ENCODE measurements at places on chromosomes 12 and 14.

- no peak for DNase-seq
These were observed 586.4 kb downstream of the MED13L start for GRCh38 chr12:115691123-115691522.

- no peak for DNase-seq
These were observed 1.1 kb upstream of the RBMS2 start for GRCh38 chr12:56520506-56520905.

DNA sequence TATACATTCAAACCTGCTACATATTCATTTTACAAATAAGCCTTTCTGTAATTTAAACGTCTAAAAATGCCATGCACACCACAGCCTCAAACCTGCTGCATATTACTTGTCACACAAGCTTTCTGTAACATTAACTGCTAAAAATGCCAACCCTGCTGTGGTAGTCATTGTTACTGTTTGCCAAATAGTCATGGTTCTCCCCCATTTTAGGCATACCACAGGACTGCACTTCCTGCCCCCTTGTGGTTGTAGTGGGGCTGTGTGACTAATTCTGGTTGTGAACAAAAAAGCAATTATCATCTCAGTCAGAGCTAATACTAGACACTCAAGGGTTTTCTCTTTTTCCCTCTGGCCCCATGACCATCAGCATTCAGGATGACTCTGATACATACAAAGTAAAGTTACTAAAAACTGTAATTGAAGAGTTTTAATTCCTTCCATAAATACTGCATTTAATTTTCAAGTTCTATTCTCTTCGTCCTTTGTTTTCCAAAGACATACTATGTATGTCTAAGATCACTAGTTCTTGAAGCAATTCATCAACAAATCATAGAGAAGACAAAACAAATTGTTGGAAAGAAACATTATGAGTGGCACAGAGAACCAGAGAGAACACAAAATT lies 5.7 kb upstream of the SLC35F4 start:
- DNase-seq = no peak

DNA sequence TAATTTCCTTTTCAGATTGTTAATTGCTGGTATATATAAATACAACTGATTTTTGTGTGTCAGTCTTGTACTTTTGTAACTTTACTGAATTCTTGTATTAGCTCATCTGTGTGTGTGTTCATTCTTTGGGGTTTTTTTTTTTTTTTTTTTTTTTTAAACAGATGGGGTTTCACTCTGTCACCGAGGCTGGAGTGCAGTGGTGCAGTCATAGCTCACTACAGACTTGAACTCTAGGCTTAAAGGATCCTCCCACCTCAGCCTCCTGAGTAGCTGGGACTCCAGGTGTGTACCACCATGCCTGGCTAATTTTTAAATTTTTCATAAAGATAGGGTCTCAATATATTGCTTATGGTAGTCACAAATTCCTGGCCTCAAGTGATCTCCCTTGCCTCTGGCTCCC lies 68.0 kb downstream of the WNK1 start:
- DNase-seq = no peak

GRCh38 chr12:4892418-4892817 lies 17.3 kb upstream of the KCNA1 start:
- no peak for DNase-seq

GRCh38 chr12:131138638-131139362 lies 185.1 kb downstream of the ADGRD1 start:
- peak; percentile 41 for DNase-seq

GRCh38 chr14:105420101-105420973 lies 710 bp downstream of the MTA1 start:
- DNase-seq = peak; percentile 64

- peak; percentile 60 for DNase-seq
These were observed 26.2 kb upstream of the CHPT1 start for GRCh38 chr12:101671157-101671791.

DNA sequence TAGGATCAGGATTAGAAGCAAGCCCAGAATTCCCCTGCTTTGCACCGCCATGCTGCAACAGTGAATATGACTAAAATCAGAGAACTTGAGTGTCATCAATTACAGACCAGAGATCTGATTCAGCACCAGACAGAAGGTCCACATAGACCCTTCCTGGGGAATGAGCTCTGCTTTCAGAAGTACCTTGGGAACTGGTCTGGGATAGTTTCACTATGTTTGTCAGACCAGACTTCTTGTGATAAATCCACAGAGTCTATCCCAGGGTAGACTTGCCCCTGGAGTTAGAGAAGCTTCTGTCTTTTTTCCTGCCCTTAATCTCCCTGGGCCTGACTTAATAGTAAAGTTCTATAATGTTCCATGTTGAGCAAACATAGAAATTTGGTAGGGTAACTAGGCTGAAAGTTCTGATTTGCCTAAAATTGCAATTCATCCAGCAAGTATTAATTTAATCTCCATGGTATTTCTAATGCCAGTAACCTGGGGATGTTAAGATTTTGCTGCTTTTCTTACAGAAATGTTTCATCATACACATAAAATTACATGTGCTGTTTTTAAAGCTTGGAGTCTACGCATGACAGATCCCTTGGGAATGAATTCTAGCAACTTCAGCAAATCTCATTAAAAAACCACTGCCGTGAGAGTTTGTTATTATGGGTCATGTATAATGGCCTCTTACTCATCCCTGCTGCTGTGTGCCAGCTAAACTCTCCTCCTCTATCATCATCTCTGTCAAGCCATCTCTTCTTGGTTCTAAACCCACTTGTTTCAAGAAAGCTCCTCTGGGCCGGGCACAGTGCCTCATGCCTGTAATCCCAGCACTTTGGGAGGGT lies 61.3 kb upstream of the METAP2 start:
- DNase-seq = no peak

DNA sequence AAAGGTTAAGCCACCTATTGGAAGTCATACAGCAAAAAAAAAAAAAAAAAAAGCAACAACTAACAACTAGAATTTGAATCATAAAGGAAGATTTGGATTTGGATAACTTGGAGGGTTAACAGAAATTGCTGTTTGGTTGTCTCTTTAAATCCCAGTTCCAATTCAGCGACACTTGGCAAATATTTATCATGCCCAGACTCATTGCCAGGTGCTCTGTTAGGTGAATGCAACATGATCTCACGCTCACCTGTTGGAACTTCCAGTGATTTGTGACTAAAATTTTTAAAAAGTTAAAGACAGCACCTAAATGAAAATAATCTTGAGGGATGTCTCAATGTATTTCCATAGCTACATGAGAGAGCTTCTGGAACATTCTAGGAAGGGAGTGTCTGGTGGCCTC lies 103.7 kb downstream of the TBX3 start:
- DNase-seq = no peak

DNA sequence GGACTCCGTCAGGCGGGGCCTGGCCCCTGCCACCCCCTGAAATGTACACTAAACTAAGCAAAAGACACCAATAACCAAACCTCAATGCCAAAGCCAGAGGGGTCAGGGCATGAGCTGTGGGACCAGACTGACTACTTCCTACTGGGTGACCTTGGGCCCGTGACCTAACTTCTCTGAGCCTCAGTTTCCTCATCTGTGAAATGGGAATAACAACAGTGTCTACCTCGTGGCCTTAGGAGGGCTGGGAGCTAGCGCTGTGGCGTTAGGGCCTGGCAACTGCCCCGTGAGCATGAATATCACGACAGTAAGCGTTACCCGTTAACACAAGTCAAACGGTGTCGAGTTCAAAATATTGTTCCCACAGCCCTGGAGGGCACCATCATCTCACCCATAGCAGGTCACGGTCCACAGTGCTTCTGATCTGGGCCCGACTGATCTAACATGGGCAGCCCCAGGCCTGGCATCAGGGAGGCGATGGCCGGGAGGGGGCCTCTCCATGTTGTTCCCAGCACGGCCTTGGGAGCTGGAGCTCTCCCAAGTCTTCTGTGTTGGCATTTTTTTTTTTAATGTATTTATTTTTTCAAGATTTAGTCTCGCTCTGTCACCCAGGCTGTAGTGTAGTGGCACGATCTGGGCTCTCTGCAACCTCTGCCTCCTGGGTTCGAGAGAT lies 52.2 kb downstream of the TESC start:
- no peak for DNase-seq

- DNase-seq = no peak
These were observed 38.7 kb downstream of the DEGS2 start for GRCh38 chr14:100120522-100121269.

DNA sequence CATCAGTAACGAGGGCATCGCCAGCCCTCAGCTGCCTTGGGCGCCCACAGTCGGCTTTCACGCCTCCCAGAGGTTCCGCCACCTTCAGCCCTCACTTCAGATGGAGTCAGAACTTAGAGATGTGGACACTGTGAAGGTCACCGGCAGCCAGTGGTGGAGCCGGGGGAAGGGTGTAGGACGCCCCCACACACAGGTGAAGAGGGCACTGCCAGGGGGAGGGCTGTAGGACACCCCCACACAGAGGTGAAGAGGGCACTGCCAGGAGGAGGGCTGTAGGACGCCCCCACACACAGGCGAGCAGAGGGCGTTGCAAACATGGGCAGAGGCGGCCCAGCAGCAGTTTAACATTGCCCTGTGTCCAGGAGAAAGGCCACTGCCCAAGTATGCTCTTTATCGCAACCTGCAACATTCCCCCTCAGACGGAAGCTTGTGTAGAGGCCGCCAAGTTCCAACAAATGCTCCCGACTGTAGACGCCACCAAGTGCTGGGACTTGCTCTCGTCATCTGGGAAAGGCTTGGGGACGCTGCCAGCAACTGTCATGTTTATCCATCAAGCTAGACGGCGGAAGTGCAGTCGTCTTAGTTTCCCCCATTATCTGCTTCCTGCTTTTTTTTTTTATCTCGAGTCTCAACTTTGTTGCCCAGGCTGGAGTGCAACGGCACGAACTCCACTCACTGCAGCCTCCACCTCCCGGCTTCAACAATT lies 4.9 kb upstream of the ANKLE2 start:
- no peak for DNase-seq

DNA sequence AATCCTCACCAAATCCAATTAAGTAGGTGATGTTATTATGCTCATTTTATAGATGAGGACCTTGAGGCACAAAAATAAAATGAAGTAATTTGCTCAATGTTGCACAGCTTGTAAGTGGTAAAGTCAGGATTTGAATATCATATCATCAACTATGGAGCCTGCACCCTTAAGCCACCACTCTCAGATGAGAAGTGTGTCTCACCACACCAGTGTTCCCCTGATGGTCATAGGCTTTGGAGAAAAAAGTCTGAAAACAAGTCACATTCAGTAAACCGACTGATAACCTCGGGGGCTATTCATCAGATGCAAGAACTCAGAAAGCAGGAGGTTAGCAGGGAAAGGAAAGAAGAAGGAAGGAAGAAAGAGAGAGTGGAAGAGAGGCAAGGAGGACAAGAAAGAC lies 2.8 kb downstream of the TSHR start:
- no peak for DNase-seq

DNA sequence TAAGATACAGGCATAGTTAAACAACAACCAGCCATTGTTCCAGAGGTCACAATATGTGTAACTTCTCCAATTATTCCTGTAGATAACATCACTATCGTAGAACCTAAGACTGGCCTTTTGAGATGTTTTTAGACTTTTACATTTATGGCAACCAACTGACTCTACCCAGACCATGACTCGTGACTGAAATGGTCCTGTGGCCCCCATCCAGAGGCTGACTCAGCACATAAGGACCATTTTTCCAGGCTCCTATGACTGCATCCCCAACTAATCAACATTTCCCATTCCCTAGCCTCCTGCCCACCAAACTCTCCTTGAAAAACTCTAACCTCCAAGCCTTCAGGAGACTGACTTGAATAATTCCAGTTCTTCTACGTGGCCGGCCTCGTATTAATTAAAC lies 52.6 kb upstream of the NID2 start:
- DNase-seq = no peak

DNA sequence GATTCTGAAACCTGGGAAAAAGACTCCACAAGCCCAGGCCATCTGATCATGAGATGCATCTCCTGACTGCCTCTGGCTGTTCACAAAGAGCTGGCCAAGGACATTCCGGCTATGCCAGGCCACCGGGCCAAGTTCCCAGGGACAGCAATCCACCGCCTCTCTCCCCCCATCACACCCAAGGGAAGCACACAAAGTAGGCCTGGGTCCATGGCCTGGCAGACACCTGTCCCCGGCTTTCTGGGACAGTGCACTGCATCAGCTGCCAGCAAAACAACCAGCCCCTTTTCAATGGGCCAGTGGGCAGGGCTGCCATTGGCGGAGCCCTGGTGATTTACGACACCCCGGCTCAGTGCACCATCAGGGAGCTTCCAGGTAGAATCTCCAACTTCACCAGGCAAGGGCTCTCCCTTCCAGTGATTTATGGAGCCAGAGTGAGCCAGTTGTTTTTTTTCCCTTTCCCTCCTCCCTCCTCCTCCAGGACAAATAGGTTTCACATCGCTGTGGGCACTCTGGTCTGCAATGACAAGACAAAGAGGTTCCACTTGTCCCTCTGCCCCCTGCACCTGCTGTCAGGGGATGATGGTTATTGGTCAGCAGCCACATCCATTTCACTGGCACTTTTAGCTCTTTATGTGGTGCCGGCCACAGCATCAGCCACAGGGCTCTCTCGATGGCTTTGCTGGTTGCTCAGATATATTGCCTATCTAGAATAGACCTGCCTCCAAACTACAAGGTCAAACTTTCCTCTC lies 149.6 kb downstream of the SLC38A6 start:
- no peak for DNase-seq

DNA sequence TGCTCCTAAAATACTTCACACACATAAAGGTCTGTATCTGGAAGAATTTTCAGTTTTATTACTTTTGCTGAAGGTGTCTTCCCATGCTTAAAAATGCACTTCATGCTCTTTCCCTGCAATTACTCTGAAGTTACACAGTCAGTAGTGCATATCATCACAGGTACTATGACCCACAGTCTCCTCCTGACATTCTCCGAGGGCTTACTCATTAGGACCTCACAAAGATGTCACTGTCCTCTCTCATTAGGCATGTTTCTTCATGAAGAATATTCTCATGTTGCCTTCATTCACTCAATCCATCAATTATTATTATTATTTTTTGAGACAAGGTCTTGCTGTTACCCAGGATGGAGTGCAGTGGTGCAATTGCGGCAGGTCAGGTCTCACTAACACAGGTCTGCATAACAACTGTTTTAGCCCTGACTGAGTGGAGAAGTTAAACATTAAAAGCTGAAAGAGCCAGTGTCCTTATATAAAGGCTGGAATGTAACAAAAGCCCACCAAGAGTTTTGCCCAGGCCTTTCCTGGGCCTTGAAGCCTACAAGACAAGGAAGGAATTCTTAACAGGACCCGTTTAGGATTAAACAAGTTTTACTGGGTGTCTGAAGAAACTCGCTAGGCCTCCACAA lies 119.5 kb upstream of the WSCD2 start:
- no peak for DNase-seq

GRCh38 chr12:71871116-71871515 lies 31.6 kb downstream of the TBC1D15 start:
- no peak for DNase-seq

DNA sequence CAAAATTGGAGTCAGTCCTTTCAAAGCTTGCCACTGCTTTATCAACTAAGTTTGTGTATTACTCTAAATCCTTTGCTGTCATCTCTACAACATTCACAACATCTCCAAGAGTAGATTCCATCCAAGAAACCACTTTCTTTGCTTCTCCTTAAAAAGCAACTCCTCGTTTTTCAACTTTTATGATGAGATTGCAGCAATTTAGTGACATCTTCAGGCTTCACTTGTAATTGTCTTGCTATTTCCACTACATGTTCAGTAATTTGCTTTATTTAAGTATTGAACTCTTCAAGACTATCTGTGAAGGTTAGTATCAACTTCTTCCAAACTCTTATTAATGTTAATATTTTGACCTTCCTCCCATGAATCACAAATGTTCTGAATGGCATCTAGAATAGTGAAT lies 747.9 kb downstream of the TMTC2 start:
- DNase-seq = no peak

- peak; percentile 67 for DNase-seq
These were observed 345.9 kb downstream of the BCL11B start for GRCh38 chr14:98926146-98926545.

Data from activated CD8-positive, alpha-beta memory T cell treated with anti-CD3 and anti-CD28 coated beads for 24 hours (primary cell).